CD4-positive, alpha-beta T cell treated with Interleukin-1 beta for 1 hour (primary cell): ENCODE measurements at places on chromosomes 11 and 22.

DNA sequence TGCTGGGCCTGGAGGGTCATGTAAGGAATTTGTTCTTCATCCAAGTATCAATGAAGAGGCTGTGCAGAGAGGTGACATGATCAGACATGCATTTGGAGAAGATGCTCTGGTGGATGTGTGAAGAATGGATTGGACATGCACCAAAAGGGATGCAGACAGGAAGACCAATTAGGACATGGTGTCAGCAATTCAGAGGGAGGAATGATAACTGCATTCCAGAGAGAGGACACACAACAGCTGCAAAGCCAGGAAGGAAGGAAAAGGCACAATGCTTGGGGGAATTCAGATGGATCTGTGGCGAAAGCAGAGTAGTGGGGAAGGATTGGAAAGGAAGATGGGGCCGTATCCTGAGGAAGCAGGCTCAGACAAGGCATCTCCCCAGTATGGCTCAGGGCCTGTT lies 5.2 kb upstream of the ARRB1 start:
- no peak for DNase-seq

DNA sequence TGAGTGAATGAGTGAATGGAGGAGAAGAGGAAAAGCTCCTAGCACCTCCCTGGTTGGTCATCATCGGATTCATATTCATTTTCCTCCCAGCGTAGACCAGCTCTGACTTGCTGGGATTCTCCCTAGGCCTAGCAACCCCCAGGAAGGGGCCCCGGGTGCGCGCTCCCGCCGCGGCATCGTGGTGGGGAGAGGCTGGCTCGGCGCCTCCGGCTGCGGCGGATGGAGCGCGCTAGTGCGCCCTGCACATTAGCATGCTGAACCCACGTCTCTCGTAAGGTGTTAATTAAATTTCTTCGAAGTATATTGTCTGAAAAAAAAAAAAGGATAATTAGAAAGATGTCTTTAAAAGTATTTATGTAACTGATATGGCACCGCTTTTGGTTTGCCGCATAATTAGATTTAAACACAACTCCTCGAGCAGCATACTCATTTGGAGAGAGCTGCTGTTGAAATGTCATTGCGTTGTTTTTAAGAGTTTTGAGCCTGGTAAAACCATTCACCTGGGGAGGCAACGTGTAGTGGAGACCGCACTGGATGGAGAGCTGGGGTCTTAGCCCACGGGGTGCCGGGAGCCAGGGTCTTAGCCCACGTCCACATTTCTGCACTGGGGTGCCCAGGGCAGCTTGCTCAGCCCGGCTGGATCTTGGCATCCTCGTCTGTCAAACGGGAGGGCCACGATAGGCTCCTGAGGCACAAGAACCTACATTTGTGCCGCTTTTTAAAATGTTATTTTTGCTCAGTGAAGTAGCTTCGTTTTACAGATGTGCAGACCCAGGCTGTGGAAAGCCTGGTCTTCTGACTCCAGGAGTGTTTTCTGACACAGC lies 21.8 kb downstream of the MPPED1 start:
- DNase-seq, result no peak

GRCh38 chr11:111514216-111515031 lies at the start of gene HOATZ:
Gene HOATZ, plus strand, starts transcription at chr11:111514778. Its CDS starts 7 bp downstream, at chr11:111514785.
- no peak for DNase-seq

- DNase-seq, result no peak
Observed at GRCh38 chr11:2595204-2595603, 104.6 kb downstream of the KCNQ1OT1 start.

- no peak for DNase-seq
Observed at GRCh38 chr11:18700375-18700774, 1.8 kb downstream of the TMEM86A start.

DNA sequence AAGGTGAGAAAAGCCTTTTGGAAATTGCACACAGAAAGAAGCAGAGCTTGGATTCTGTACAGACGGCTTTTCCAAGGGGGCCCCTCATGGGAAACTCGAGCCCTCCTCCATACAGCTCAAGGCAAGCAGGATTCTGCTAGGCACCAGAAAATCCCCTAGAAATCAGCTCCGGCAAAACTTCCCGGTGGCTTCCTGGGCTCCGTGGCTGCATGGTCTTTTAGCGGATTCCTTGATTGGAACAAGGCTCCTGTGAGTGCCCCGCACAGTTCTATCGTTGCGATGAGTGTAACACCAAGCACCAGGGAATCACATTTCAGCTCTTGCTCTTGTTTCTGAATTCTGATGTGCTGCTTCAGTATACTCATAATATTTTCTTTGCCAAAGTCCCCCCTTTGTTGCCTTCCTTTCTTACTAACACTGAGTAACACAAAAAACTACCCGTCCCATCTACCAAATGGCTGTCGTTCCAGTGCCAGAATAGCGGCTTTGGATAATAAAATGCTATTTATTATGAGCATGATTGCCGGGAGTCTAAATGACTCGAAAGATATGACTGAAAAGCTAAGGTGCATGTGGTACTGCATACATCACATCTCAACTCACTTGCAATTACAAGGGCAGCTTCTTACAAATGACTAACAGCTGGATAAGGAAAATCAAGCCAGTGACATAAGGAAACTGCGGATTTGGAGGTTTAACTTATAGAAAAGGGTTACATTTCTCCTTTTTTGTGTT lies 494.1 kb downstream of the DLG2 start:
- no peak for DNase-seq

GRCh38 chr11:116330439-116331185 lies 442.2 kb downstream of the BUD13 start:
- DNase-seq, result no peak

- DNase-seq, result no peak
Observed at GRCh38 chr11:133265530-133266035, 266.7 kb downstream of the OPCML start.

- no peak for DNase-seq
Observed at GRCh38 chr11:66581261-66581660, 11.6 kb downstream of the CCDC87 start.

- peak; percentile 84 for DNase-seq
Observed at GRCh38 chr11:72584293-72584938, 89.8 kb downstream of the PDE2A start.

GRCh38 chr11:10942620-10943019 lies 84.8 kb upstream of the ZBED5 start:
- DNase-seq, result no peak

- no peak for DNase-seq
Observed at GRCh38 chr11:87252869-87253268, 215.1 kb downstream of the TMEM135 start.

GRCh38 chr11:27207025-27207650 lies 155.9 kb downstream of the CCDC34 start:
- DNase-seq, result no peak

DNA sequence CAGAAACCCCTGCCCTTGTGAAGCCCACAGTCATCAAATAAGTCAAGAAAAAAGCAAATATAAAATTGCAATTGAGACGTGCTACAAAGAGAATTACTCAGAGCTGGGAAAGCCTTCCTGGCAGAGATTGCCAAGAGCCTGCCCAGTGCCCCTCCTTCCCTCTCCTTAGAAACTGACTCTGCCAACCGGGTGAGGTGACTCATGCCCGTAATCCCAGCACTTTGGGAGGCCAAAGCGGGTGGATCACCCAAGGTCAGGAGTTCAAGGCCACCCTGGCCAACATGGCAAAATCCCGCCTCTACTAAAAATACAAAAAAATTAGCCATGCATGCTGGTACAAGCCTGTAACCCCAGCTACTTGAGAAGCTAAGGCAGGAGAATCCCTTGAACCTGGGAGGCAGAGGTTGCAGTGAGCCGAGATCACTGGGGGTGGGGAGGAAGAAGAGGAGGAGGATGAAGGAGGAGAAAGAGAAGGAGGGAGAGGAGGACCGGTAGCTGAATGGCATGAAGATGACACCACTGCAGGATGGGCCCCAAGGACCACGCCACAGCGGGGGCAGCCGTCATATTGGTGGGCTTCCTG lies 76.1 kb upstream of the RTL6 start:
- no peak for DNase-seq

DNA sequence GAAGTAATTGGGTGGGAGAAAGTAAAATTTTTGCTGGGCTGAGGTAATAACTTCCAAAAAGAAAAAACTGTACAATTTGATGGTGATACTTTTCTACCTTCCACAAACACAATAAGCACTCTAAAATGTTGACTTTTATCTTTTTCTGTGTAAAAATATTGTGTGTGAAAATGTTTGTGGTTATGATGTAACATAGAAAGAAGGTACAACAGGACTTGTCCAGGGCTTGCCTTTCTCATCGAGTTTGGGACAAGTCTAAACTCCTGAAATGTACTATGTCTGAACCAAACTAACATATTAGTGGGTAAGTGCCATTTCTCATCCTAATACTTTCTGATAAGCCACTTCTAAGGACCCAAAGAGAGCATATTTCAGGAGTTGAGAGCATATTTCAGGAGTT lies 174.2 kb upstream of the PDGFD start:
- DNase-seq, result no peak
